ENCODE measurements at places on chromosomes 6 and 20.

GRCh38 chr6:75458895-75459294 is 34.7 kb downstream of the FILIP1 start:
- no peak overlapping the region for H3K4me3 ChIP-seq
- no peaks in the 10 kb centered on the region for H3K36me3 ChIP-seq
- no peak for DNase-seq
- H3K4me1 ChIP-seq = no peaks in the 10 kb centered on the region
- H3K27me3 ChIP-seq = no peaks in the 10 kb centered on the region
- no peak overlapping the region for H3K27ac ChIP-seq

DNA sequence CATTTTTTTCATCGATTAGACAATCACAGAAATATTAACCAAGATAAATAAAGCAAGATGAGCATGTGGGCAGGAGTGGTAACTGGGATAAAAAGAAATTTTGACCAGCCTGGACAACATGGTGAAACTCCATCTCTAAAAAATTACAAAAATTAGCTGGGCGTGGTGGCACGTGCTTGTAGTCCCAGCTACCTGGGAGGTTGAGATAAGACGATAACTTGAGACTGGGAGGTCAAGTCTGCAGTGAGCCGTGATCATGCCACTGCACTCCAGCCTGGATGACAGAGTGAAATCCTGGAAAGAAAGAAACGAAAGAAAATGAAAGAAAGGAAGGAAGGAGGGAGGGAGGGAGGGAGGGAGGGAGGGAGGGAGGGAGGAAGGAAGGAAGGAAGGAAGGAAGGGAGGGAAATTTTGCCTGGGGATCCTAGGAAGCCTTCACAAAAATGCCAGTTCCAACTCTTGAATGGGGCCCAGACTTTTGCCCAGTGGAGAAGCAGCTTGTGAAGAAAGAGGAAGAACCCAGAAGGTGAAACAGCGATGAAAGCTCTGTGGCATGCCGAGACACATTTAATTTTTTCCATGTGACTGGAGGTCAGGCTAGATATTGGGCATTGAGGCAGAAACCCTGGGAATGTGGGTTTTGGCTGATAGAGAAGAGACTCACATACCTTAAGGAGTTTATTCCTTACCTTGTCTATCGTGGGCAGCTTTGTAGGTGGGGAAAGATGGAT is 20.3 kb downstream of the CCDC170 start:
- no peak overlapping the region for H3K27ac ChIP-seq
- peaks cover 5% of the 10 kb centered on the region for H3K36me3 ChIP-seq
- H3K4me1 ChIP-seq = no peaks in the 10 kb centered on the region
- no peak for DNase-seq
- H3K27me3 ChIP-seq = no peaks in the 10 kb centered on the region

GRCh38 chr20:4848041-4848440 is 126.3 kb downstream of the PRND start:
- no peaks in the 10 kb centered on the region for H3K4me1 ChIP-seq
- no peak overlapping the region for H3K27ac ChIP-seq
- H3K27me3 ChIP-seq = no peaks in the 10 kb centered on the region
- DNase-seq = no peak
- H3K4me3 ChIP-seq = no peak overlapping the region

- H3K4me1 ChIP-seq = peaks cover 17% of the 10 kb centered on the region
- H3K27me3 ChIP-seq = no peaks in the 10 kb centered on the region
- no peak overlapping the region for H3K4me3 ChIP-seq
- no peak overlapping the region for H3K27ac ChIP-seq
- DNase-seq = no peak
Observed at GRCh38 chr6:68776354-68776753, 141.3 kb downstream of the ADGRB3 start.
